Germinal center (tissue), 1 donor: ENCODE measurements at places on chromosomes 5 and 9.

DNA sequence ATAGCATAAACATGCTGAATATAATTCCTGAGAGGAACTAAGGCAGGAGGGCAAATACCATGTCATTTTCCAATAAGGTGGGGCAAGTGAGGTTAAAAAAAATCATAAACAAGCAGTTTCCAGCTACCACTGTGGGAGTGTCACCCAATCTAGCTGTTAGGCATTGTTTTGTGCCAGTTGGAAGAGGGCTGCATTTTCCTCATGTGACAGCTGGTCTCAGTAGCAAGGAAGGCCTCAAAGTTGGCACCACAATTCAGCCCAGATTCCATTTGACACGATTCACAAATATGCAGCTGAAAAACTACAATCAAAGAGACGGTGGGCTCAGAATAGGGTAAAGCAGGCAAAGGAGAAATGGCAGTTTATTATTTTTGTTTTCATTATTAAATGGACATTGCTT lies 636.1 kb downstream of the KIF4B start:
- DNase-seq, result no peak

- no peak for DNase-seq
Observed at GRCh38 chr5:112983363-112983762, 6.8 kb downstream of the DCP2 start.

DNA sequence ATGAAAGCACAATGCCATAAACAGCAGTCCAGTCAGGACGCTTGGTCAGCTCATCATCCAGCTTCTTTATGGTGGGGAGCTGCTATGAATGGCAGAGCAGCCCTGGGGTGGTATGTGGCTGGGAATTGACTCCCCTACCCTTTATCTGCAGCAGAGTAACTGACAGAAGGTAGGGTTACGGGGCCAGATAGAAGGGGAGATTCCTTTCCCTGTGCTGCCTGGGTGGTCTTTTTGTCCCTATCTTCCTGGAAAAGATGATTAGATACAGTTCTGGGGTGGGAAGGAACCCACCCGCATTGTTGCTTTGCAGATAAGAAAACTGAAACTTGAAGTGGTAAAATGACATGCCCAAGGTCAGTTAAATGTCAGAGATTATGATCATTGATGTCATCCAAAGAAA lies 405.5 kb downstream of the ARHGEF28 start:
- DNase-seq, result no peak

DNA sequence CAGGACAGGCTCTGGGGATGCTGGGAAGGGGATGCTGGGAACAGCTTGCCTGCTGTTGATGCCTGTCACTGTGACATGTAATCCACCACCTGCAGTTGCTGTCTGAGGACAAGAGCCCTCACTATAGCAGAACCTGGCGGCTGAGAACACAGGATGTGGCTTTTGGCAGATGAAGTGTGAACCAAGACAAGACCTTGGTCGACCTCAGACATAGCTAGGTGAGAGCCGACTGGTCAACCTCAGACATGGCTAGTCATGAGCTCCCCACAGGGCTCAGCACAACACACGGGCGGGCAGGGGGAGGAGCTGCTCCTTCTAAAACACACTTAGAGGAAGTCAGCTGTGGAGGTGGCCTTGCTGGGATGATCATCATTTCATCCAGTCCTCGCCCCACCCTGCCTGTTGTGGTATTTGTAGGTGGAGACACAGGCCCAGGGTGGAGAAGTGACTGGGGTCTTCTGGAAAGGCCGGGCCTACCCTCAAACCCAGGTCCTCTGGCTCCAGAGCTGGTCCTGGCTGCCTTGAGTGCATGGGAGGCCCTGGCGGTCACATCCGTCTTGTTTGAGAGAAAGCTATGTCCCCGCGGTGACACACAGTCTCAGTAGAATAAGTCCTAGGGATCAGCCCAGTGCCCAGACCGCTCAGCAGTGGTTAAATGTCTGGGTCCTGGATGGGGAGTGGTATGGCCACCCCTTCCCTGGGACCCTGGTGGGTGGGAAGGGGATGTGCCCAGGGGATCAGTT lies 6.1 kb downstream of the SUSD3 start:
- peak; percentile 74 for DNase-seq

DNA sequence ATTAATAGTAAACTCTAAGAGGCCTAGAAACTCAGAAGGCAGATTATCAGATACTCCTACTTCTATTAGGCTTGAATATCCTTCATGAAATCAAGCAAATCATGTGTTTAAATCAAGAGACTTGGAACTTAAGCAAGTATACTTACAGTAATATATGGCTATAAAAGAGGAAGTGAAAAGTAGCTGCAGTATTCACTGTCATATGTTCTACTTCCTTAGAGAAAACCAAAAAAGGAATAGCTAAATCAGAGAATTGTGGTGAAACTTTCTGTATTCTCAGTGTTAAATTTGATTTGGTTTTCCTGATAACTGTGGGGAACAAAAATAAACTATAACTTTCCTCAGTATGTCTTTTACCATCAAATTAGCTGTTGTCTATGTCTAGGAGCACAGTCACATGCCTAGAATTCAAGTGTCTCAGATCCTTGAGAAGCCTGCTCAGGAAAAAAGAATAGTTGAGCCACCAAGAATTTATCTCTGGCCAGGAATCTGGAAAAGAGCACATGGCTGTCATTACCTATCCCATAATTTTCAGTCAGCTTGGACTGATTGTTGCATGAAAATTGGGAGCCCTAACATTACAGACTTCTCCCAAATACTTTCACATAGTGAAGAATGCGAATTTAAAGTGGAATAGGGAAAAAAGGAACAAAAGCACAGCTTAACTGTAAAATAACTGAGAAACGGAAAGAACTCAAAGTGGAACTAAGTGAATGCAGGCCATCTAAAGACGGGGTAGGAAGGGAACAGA lies 1.7 kb downstream of the FKBP15 start:
- peak; percentile 39 for DNase-seq

GRCh38 chr5:168879929-168880328 lies 300.8 kb upstream of the PANK3 start:
- peak; percentile 69 for DNase-seq

DNA sequence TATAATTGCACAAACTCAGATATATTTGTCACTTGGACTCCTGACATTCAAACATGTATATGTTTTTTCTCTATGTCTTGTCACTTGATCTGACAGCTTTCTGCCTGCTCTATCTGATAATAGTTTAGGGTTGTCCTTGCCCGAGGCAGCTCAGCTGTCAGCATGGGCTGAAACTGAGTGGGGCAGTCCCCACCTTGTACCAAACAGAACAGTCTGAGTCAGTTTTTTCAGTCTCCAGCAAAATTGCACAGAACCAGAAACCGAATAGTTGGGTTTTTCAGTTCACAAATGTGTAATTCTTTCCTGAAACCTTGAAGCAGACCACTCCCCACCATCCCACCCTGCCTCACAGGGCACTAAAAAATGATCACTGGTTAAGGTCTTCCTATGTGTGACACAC lies 9.5 kb upstream of the HAND1 start:
- no peak for DNase-seq

- no peak for DNase-seq
Observed at GRCh38 chr5:116661419-116661818, 86.8 kb upstream of the SEMA6A start.

- no peak for DNase-seq
Observed at GRCh38 chr5:139757727-139758509, 37.7 kb upstream of the PSD2 start.

DNA sequence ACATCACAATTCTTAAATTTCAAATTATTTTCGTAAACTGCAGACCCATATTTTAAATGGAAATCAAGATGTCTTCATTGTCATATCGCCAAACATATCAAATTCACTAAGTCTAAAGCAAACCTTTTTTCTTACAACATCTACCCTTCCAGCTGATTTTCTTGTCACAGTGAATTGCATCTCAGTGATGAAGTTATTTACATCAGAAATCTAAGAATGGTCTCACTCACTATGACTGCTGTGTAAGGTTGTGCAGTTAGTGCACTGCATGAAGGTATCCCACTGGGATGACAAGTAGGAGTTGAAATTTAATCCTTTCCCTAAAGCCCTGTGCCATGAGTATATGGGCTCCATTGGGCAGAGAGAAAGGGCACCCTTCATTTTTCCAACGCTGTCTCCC lies 399.4 kb upstream of the ITGA1 start:
- DNase-seq, result no peak

GRCh38 chr5:44536650-44537260 lies 147.5 kb upstream of the FGF10 start:
- peak; percentile 5 for DNase-seq

GRCh38 chr9:72440992-72441847 lies 76.2 kb upstream of the ZFAND5 start:
- no peak for DNase-seq

DNA sequence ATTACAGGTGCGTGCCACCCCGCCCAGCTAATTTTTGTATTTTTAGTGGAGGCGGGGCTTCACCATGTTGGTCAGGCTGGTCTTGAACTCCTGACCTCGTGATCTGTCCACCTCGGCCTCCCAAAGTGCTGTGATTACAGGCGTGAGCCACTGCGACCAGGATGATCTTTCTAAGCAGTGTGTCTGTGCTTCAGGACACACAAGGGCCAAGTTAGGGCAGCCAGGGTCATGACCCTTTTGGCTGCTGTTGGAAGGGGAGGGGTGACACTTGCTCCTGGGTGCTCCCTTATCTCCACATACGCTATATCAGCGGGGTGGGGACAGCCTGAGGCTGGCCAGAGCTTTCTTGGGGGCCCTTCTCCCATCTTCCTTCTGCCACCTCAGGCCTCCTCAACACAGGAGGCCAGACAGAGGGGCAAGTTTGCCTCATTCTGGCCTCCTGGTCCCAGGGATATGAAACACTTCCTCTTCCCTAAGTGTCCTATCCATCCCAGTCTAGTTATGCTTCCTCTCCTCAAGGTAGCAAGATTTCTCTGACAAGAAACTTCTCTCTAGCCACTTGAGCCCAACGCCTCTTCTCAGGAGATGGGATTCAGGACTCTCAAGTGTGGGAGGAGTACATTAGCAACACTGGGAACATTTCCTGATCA lies 1.9 kb upstream of the ZNF79 start:
- DNase-seq, result no peak

DNA sequence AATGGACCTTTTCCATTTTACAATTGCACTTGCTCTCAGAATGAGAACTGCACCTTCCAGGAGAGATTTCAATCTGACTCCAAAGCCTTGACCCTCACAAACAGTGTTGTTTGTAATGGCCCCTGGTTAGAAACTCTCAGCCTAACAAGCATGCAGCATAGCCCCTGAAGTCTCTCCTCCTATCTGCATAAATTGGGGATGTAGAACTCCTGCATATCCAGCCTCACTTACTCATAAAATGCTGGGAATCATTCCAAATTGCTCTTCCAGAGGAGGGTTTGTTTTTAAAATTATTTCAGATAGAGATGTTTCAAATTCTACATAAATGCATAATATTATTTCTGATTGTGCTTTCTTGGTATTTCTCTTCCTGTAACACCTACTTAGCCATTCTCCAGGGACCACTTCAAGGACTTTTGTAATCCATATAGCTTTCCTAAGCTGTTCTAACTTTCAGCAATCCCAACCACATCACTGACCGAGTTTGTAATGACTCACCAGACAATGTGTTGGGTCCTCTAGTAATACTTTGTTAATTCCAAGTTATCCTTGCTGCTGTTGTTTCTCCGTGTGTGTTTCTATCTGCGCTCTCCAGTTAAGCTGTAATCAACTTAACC lies 143.8 kb upstream of the CCDC152 start:
- no peak for DNase-seq

DNA sequence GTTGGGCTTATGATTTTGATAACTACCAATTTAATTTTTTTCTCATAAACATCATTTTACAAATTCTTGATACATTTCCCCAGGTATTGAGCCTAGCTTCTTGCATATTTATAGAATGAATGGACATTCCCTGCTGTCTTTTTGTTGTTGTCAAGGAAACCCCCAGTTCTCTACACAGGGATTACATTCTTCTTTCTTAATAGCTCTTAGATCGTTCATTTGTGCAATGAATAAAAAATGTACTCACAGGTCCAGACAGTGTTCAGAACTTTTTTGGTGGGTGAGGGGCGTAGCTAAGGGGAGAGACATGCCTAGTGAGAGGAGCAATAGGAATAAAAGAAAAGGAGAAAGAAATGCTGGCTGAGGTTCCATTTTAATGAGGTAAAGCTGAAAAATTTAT lies 58.6 kb downstream of the VCAN start:
- no peak for DNase-seq

DNA sequence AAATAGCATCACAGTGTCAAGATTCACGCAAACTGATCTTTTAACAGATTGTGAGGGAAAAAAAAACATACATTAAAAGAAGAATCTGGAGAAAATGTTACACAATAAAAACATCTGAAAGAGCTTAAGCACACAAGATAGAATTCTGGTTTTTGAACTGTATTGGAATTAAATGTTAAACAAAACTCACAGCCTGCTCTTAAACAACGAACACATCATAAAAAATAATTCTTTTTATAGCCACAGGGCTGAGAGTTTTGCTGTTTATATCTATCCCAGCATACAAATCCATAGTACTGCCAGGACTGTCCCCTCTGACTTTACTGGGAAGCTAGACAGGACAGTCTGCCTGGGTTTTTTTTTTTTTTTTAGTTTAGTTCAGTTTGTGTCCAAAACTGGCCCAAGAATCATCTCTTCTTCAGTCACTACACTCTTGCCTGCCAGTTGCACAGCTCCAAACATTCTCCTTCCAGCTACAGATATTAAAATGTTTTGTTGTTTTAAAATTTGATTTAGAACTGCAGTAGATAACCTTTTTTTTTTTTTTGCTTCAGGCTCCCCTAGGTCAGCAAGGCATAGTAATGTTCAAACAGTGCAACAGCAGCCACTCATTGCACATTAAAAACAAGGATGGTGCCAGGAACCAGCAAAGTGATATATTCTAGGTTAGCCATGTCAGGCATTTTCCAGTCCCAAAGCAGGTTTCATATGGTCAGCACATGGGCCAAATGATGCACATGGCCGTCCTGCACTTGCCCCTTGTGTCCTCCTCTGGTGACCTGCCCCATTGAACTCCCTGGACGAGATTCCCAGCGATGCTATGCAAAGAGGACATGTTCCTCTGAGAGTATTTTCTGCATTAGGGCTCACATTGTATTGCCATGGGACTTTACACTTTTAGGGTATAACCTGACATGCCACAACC lies 173.6 kb downstream of the ARL15 start:
- no peak for DNase-seq

DNA sequence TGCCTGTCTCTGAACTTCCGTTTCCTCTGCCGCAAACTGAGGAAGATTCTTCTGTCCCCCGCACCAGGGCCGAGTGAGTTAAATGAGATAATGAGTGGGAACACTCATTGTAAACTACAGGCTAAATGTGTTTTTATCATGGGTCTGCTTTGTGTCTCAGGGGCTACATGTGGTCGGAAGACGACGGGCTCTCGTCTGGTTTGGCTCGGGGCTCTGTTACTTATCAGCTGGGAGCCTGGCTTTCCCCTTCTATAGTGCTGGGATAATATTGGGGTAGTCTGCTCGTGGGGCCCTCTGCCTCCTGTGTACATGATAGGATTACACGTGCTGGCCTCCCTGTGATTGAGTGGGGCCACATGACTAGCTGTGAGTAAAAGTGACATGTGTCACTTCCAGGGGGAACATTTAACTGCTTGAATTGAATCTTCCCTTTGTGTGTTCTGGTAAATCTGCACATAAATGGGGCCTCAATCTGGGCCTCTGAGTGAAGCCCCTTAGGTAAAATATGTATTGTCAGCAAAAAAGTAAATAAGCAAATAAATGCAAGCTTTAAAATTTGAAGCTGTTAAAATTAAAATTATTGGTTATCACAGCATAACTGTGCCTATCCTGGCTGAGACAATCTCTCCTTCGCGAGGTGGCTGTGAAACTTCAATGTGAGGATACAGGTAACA lies 86.9 kb upstream of the SH3PXD2B start:
- DNase-seq, result no peak
